ENCODE measurements at places on chromosomes 16 and 17.
A peak's percentile ranks its signal among the peaks of the same experiment; 100 is the strongest.

DNA sequence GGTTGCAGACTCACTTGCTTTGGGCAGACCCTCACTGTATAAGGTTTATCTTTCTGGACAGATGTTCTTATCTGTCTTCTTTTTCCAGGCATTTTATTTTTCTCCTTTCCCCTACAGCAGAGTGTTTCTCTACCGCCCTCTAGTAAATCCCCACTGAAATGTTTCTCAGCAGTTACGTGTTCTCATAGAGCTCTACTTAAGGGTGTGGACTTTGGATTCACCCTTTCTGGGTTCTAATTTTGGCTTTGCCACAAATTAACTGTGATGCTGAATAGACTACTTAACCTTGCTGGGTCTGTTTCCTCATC is 2.0 kb downstream of the ADAT1 start:
- no peak for DNase-seq

- DNase-seq, result no peak
These were observed 51.4 kb upstream of the WSCD1 start for GRCh38 chr17:6018788-6019187.

DNA sequence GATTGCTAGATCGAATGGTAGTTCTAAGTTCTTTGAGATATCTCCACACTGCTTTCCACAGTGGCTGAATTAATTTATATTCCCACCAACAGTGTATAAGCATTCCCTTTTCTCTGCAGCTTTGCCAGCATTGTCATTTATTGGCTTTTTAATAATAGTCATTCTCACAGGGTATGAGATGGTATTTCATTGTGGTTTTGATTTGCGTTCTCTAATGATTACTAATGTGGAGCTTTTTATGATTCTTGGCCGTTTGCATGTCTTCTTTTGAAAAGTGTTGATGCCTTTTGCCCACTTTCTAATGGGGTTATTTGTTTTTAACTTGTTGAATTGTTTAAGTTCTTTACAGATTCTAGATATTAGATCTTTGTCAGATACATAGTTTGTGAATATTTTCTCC is 36.5 kb upstream of the BCAS3 start:
- no peak for DNase-seq

DNA sequence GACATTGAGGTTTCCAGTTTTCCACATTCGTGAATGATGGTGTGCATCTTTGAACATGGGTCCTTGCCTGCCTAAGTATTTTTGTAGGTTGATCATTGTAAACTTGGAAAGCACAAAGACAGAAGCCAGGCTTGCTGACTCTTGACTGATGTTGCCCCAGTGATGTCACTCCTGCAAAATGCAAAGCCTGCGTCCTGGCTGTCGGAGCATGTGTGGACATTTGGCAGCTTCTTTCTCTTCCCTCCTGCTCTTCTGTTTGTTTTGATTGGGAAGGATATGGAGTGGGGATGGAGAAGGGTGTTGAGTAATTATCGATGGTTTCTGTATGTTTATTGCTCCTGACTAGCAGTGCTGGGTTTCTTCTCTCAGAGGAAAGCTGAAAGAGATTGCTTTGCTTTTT is 3.2 kb downstream of the NDE1 start:
- DNase-seq, result peak; percentile 70

DNA sequence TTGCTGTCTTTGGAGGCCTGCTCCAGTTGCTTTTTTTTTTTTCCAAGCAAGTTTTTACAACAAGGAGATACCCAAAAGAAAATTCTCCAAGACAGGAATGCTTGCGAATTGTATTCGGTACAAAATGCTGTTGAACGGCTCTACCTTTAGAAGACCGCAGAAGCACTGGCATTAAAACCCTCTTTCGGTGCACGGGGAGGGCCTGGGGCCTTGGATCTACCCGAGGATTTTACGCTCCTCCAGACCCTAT is 1.3 kb upstream of the HELZ start:
- DNase-seq, result no peak

Measured in fibroblast of skin of left biceps (primary cell).